ENCODE measurements at places on chromosomes 4 and X. TPM values are rescaled to one million over a fixed set of nuclear protein-coding genes. Genes with fewer than 3 reads are reported as not detected.

FGF13 gene
- 1.5 TPM for total RNA-seq

- no peak overlapping the region for H3K4me3 ChIP-seq
- no peak for DNase-seq
- H3K27ac ChIP-seq, result no peak overlapping the region
- H3K4me1 ChIP-seq, result no peaks in the 10 kb centered on the region
- no peaks in the 10 kb centered on the region for H3K27me3 ChIP-seq
These were observed 131.9 kb upstream of the MSX1 start for GRCh38 chr4:4727536-4727935.

- no peak overlapping the region for H3K4me3 ChIP-seq
- no peaks in the 10 kb centered on the region for H3K27me3 ChIP-seq
- H3K4me1 ChIP-seq, result peaks cover 6% of the 10 kb centered on the region
- no peak for DNase-seq
- H3K27ac ChIP-seq, result peak overlapping the region; percentile 7
These were observed 315.1 kb upstream of the RASGEF1B start for GRCh38 chr4:81786766-81787165.

DNA sequence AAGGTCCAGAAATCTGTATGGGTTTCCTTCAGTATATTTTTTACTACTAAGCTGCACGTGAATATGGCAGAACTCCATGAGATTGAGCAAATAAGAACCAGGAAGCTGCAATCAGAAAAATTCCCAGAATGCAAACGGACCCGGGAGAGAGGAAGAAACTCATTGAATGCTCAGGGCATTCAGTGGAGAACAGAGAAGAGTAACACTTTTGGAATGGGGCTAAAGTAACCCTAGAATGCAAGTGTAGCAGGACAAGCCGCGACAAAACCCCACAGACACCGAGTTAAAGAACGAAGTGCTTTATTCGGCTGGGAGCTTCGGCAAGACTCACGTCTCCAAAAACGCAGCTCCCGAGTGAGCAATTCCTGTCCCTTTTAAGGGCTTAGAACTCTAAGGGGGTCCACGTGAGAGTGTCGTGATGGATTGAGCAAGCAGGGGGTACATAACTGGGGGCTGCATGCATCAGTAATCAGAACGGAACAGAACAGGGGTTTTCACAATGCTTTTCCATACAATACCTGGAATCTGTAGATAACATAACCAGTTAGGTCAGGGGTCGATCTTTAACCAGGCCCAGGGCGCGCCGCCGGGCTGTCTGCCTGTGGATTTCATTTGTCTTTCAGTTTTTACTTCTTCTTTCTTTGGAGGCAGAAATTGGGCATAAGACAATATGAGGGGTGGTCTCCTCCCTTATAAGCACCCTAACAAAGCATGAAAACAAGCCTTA is 56.4 kb downstream of the RAB28 start:
- no peaks in the 10 kb centered on the region for H3K4me1 ChIP-seq
- no peaks in the 10 kb centered on the region for H3K27me3 ChIP-seq
- H3K4me3 ChIP-seq, result no peak overlapping the region
- H3K27ac ChIP-seq, result no peak overlapping the region
- H3K36me3 ChIP-seq, result no peaks in the 10 kb centered on the region

OTUD6A gene
- total RNA-seq, result not detected

LNX1 gene
- 4.0 TPM for total RNA-seq

DNA sequence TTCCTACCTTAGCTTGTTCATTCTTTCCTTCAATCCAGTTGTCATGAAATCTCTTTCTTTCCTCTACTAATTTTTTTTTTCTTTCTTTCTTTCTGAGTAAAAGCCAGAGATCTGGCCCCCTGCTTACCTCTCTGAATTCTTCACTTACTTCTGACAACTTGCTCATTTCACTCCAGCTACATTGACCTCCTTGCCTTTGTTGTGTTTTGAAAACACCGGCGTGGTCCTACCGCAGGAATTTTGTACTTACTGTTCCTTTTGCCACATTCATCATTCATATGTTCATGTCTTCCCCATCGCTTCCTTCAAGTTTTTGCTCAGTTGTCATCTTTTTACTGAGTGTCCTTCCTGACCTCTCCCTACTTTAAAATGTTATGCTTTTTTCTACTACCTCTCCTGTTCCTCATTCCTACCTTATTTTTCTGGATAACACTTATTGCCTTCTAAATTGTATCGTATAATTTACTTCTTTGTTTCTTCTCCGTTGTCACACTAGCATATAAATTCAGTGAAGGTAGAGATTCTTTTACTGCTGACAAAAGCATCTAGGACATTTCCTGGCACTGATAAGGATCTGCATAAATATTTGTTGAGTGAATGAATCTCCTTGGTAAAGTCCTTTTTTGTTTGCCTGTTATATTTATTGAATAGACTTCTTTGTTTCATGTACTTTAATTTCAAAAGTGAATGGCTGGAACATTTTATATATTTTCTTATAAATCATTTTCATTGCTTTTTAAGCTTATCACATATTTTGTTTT is 74.4 kb downstream of the NFKB1 start:
- H3K4me1 ChIP-seq, result peaks cover 7% of the 10 kb centered on the region
- H3K36me3 ChIP-seq, result peaks cover 28% of the 10 kb centered on the region
- H3K4me3 ChIP-seq, result no peak overlapping the region
- DNase-seq, result no peak
- H3K27me3 ChIP-seq, result no peaks in the 10 kb centered on the region
- H3K27ac ChIP-seq, result no peak overlapping the region

DNA sequence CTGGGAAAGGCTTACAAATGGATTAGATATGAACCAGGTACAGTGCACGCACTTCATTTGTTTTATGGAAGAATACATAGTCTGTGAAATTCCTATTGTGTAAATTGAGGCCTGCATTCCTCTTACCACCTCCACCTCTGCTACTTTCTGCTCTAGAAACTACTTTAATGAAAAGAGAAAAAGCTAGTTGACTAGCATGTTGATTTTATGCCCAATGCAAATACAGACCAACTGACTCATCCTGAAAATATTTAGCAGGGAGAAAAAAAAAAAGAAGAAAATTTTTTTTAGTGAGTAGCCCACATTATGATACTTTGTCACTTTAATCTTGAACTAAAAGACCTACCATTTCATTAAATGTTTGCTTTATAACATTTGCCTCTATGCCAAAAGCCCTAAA is 41.2 kb downstream of the DCLK2 start:
- H3K4me3 ChIP-seq, result no peak overlapping the region
- no peak for DNase-seq
- no peaks in the 10 kb centered on the region for H3K4me1 ChIP-seq

GPR119 gene
- total RNA-seq, result not detected

- no peak for DNase-seq
- H3K27me3 ChIP-seq, result no peaks in the 10 kb centered on the region
- H3K36me3 ChIP-seq, result no peaks in the 10 kb centered on the region
- H3K27ac ChIP-seq, result no peak overlapping the region
- no peak overlapping the region for H3K4me3 ChIP-seq
- H3K4me1 ChIP-seq, result no peaks in the 10 kb centered on the region
These were observed 151.9 kb downstream of the BMPR1B start for GRCh38 chr4:94909645-94910044.
